HuH-7.5 (cell line): ENCODE measurements at places on chromosomes 13 and 19.

GRCh38 chr13:102440259-102440936 is 38.5 kb upstream of the FGF14 start:
- DNase-seq = no peak

- no peak for DNase-seq
Measured at GRCh38 chr19:31730270-31730669, 381.0 kb upstream of the TSHZ3 start.

- DNase-seq = no peak
Measured at GRCh38 chr13:112716461-112716820, 26.6 kb downstream of the ATP11A start.

GRCh38 chr19:19600793-19601330 is 17.6 kb downstream of the PBX4 start:
- no peak for DNase-seq
